RKO (cell line): ENCODE measurements at places on chromosomes 3 and 15.

DNA sequence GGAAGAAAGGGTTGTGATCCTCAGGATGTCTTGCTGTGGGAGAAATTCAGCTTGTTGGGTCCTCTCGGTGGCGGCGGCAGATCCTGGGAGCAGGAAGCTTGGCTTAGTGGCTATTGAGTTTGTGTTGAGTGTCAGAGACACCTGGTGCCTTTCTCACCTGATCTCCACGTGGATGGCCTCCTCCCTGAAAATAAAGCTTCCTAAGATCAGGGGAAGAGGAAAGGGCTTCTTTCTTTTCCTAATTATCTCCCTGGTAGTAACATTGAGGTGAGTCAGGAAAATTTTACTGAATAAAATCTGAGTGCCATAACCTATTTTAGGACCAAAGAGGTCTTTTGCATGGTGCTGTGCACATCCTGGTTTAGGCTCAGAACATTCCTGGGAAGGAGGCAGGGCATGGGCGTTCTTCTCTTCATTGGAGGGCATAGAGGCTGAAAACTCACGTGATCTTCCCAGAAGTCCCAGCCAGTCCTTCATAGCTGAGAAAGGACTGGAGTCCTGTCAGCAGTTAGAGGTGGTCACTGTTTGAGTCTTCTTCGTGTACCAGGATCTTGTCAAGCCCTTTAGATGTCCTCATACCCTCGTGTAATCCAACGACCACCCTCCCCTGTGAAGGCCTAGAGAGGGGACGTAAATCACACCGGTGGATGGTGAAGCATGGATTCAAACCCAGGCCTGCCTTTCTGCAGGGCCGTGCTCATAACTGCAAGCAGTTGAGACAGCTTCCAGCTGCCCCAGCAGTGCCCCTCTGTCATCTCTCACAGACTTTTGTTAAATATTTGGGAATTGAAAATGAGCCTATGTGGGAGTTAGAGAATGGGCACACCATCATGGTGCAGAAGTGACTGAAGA lies 1.1 kb downstream of the CMTM8 start:
- DNase-seq = peak; percentile 57

- no peak for DNase-seq
These were observed 195.1 kb downstream of the NTRK3 start for GRCh38 chr15:88061452-88061851.

GRCh38 chr15:63013052-63013808 lies 29.3 kb upstream of the TPM1 start:
- peak; percentile 16 for DNase-seq

DNA sequence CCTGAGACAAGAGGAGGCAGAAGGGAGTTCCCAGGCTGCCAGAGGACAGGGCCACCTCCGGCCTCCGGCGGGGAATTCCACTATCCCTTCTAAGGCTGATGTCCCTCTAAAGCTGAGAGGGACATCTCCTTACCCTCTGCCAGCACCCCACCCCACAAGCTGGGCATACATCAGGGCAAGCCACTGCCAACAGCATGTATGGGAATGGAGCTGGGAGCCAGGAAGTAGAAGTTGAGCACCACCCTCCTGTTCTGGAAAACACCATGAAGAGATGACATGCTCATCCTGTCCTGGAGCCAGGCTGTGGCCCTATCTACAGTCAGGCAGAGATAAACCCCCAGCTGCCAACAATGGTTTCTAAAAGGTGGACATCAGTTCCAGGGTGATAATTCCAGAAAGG lies 7.1 kb downstream of the PLCD1 start:
- DNase-seq = no peak

DNA sequence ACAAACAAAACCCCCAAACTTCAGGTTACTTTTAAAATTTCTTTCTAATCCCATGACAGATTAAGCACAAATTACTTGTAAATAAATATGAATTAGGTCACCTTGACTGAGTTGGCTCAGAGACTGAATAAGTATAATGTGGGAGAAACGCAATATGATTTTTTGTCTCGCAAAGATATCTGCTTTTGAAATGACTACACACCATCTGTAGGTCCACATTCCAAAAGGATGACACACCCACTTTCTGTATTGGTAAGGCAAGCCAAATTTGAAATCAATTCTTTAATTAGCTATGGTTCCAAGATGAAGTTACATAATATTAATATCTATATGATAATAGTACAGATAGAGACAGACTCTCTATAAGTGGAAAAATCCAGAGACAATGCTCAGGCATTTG lies 66.9 kb upstream of the CSPG5 start:
- DNase-seq = no peak

- DNase-seq = no peak
These were observed 47.3 kb upstream of the USP50 start for GRCh38 chr15:50593761-50594160.

GRCh38 chr15:27111323-27111722 lies 140.3 kb downstream of the GABRG3 start:
- no peak for DNase-seq

DNA sequence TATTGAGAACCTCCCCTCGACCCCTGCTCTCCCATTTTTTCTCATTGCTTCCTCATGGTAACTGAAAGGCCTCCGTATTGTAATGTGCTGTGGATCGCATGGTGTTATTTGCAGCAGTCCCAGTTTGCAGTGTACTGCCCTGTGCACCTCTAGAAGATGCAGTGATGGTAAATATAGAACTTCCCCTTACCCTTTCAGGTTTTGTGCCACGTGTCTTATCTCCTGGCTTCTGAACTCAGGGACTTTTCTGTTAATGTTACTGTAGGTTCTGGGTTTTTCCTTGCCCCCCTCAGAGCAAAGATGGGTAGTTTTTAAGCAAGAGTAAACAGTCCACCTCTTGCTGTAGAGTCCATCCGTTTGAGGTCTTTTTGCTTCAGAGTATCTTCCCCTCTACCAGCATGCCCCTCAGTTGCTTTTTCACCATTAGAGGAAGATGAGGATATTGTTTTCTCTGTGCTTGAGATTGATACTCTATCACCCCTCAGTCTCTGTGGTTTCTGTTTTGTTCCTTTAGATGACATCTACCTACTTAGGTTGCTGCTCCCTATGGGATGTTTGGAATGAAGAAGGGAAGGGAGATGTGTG lies 22.4 kb downstream of the CHD2 start:
- no peak for DNase-seq

DNA sequence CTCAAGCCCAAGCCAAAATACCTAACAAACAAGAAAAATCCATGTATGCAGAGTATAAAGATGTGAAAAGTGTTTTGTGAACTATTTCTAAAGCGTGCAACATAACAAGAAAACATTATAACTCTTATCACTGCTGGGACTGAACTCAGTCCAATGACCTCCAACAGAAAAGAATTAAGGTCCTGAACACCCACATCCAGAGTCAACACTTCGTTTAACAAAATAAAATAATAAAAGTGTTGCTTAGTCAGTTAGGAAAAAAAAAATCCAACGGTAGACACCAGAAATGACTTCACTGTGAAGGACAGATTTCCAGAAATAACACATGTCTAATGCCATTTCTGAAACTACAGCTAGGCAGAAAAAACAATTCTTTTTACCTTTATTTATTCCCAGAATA lies 28.0 kb downstream of the MB21D2 start:
- no peak for DNase-seq

GRCh38 chr3:194989241-194989640 lies 281.7 kb downstream of the XXYLT1 start:
- no peak for DNase-seq

- no peak for DNase-seq
These were observed 283.9 kb downstream of the RORA start for GRCh38 chr15:60945196-60945595.

DNA sequence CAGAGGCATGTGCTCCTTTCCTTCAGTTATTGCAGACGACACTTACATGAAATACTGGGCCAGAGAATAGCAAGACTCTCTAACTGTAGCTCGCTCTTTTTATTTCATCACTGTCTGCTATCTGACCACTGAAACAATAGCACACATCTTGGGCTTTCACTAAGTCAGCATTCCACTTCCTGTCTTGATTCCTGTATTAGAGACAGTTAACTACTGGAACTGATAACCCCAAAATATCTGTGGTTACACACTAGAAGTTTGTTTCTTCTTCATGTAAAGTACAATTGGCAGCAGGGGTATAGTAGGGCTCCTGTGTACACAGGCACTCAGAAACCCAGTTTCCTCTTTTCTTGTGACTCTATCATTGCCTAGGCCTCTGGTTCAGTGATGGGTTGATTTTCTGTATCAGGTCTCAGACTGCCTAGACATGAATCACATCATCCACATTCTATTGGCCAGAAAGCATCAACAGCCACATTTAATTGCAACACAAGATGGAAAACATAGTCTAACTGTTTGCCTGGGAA lies 230.2 kb upstream of the CD96 start:
- DNase-seq = no peak

- no peak for DNase-seq
These were observed 91.3 kb downstream of the MEGF11 start for GRCh38 chr15:66162286-66162685.

GRCh38 chr3:108946292-108947285 lies 7.1 kb downstream of the GUCA1C start:
- DNase-seq = peak; percentile 34

- DNase-seq = no peak
These were observed 760.2 kb downstream of the NAALADL2 start for GRCh38 chr3:175619369-175619768.

GRCh38 chr3:105349684-105350387 lies 16.9 kb upstream of the ALCAM start:
- no peak for DNase-seq

- DNase-seq = no peak
These were observed 7.6 kb downstream of the SLC27A2 start for GRCh38 chr15:50189633-50190032.

GRCh38 chr3:153320585-153321128 lies 158.6 kb downstream of the RAP2B start:
- DNase-seq = no peak

DNA sequence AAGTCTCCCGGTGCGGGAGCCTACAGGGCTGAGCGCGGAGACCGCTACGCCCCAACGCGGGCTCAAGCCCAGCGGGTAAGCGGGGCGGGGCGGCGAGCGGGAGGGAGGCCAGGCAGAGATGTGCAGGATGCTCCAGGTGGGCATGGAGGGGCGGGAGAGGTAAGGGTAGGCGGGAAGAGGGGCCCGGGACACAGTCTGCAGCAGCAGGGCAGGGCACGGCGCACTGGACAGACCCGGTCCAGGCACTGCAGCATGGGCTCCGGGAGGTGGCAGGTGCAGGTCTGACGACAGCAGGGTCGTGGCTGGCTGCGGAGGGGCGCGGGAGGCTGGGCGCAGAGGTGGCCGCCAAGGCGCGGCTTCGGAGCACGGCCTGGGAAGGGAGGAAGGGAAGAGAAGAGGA lies 102.8 kb downstream of the GABRB3 start:
- no peak for DNase-seq

GRCh38 chr3:11640009-11640673 lies 3.6 kb downstream of the VGLL4 start:
- DNase-seq = no peak

- no peak for DNase-seq
These were observed 8.1 kb upstream of the TIGIT start for GRCh38 chr3:114285648-114286230.

DNA sequence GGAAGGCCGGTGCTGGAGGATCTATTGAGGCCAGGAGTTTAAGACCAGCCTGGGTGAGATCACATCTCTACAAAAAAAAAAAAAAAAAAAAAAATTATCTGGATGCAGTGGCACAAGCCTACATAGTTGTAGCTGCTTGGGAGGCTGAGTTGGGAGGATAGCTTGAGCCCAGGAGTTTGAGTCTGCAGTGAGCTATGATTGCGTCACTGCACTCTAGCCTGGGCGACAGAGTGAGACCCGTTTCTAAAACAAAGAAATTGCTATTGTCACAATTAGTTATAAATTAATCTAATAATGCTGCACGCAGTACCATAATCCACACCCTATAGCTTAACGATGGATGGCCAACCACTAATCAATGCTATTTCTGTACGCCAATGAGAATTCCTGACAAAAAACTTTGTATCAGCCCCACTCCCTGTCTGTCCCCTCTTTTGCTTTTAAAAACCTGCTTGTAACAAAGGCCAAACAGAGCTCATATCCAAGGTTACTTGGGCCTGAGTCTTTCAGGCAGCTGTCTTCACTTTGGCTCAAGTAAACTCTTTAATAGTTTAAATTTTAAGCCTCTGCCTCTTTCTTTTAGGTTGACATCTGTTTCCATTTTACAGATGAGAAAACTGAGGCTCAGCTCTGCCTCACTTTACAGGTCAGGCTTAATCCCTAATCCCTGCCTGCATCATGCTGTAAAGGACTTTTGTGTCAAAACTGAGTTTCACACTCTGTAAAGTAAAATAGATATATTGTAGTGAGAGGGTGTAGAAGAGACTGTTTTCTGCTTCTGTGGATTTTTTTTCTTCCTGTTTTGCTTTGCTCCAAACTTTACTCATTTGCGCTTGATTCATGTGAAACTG lies 10.9 kb downstream of the FLNB start:
- DNase-seq = no peak

- peak; percentile 74 for DNase-seq
These were observed 2.0 kb downstream of the BHLHE40 start for GRCh38 chr3:4981294-4981664.
